ENCODE measurements at places on chromosomes 11 and 22. TPM values are rescaled to one million over a fixed set of nuclear protein-coding genes. Genes with fewer than 3 reads are reported as not detected.

The SYT9 gene
- total RNA-seq: 0.13 TPM

The SCN3B gene
- 0.56 TPM for total RNA-seq

The PKNOX2 gene
- total RNA-seq: 5.8 TPM

The PLCB3 gene
- 11.3 TPM for total RNA-seq

The KRTAP5-2 gene
- not detected for total RNA-seq

The KCNJ1 gene
- not detected for total RNA-seq

GRCh38 chr11:111448831-111449557, 63.2 kb downstream of the BTG4 start:
- DNase-seq: no peak

DNA sequence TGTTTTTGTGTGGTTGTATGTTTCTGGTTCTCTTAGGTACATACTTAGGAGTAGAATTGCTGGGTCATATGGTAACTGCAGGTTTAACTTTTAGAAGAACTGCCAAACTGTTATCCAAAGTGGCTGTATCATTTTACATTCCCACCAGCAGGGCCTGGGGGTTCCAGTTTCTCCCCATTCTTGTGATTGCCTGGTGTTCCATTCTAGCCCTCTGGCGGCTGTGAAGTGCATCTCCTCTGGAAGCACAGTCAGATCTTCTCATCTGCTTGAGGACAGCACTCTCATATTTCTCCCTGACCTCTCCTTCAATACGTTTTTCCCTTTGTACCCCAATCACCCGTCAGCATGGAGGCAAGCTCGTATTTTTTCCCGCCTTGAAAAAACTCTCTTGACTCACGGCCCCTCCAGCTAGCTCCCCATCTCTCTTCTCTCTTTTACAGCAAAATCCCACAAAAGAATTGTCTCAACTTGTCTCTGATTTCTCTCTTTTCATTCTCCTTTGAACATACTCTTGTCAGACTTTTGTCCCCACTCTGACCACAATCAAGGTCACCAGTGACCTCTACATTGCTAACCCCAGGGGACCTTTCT, 56.8 kb upstream of the THY1 start:
- DNase-seq: no peak

DNA sequence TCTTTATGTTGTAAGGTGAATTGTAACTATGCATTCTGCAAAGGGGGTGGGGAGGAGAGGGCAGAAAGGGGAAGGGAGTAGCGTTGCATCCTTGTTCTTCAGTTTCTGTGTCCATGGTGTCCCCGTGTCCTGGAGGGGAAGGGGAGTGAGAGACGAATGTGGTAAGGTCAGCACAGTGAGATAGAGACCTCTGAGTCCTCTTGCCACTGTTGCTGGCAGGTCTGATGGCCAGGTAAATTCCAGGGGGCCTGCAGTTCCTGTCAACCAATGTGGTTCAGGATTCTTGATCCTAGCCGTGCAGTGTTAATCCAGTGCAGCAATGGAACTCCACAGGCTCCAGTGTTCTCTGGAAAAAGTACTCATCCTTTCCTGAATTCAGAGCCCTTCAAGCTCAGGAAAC, 14.6 kb upstream of the ADSL start:
- DNase-seq: no peak

DNA sequence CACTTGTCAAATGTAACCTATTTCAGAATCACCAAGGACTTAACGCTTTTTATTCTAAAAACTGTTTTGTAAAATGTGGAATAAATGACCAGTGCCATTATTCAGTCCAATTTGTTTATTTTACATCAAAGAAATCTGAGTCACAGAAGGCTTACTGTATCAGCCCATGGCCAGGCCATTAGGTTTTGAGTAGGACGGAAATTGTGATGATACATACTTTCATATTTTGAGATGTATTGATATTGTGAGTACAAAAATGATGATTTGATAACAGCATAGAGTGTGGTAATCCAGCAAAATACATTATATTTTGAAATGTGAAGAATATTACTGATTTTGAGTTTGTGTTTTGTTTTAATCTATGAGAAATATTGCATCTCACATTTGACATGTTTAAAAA, 81.1 kb downstream of the PIWIL3 start:
- no peak for DNase-seq

GRCh38 chr11:3959903-3960265, 104.4 kb downstream of the STIM1 start:
- DNase-seq: no peak

DNA sequence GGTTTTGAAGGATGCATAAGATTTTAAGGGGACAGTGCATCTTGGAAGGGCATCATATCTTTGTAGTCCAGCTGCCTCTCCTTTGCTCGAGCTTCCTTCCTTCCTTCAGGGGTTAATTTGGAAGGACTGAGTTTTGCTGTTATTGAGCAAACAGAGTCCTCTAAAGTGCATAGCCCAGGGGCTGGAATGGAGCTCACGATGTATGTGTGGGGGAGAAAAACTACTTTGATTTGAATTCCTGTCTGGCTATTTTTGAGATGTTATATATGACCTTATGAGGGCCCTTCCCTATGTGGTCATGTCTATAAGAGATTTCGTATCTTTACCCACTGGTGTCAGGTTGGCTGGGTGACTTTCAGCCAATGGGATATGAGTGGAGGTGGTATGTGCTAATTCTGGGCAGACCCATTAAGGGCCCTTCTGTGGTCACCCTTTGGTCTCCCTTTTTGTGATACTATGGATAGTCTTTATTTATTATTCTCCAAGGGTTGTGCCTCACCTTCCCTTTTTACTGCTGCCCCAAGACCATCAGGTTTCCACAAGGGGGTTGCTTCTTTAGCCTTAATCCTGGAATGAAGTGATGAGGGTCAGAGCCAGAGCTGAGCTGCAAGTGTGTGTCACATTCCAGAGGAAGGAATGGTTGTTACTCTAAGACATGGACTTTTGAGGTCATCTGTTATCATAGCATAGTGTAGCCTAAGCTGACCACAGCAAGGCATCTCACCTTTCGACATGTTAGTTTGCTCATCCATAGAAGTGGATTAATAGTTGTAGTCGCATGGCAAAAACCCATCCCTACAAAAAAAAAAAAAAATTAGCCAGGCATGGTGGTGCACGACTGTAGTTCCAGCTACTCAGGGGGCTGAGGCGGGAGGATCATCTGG, 54.6 kb downstream of the LRRC74B start:
- no peak for DNase-seq

DNA sequence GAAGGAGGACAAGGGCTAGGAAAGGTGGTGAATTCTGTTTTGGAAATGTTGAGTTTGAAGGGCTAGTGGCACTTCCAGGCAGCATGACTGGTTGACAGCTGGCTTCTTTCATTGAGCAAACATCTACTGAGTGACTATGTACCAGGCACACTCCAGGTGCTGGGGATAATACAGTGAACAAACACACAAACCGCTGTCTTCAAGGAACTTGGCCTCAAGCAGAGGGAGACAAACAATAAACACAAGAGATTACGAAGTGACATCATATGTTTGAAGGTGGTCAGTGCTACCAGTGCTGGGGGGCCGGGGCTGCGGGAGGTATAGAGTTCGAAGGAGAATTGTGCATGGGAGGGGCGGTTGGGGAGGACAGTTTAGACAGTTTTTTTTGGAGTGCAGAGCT, 197.0 kb upstream of the SORL1-AS1 start:
- DNase-seq: no peak

DNA sequence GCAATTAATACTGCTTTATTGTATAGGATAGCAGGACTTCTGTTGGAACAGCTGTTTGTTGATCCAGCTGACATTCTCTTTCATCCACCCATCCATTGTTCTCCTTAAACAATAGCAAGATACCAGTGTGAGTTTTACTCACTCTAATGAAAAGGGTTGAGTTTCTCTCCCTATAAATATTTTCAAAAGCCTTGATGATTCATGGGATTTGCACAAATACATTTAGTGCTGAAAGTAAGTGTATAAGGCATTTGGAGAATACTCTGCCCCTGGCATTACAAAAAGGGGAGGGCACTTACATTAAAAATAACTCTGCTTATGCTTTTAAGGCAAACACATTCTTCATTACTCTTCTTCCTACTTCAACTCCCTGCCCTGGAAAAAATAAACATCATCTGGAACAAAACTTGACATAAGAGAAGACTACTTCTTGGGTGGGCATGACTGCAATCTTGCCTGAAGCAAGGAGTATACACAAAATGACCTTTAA, 634.9 kb downstream of the METTL15 start:
- no peak for DNase-seq

DNA sequence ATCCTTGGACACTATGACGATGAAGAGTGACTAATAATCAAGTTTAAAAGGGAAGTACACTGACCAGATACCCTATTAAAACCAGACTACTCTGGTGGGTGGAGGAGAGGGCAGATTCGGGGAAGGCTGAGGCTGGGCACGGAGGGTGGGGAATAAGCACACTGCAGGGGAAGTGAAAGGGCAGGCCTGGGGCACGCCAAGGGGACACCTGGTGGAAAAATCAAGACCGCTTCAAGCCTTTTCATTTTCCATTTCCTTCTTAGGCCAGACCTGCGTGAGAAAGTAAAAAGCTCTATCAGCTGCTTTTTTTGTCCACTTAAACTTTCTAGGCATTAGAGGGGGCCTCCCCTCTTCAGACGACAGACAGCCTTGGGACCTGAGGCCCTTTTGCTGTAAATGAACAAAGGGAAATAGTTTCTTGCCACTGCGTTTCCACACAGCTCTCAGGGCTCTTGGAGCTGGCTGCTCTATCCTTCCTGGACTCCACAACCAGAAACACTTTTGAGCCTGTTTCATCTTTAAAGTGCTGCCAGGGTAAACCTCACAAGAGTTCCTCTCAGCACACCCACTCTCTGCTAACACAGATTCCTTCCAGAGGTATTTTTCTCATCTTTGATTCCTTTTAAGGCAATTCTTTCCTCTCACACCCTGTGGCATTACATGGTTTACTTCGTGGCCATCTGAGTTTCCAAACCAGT, 25.0 kb upstream of the SERPIND1 start:
- no peak for DNase-seq

- DNase-seq: no peak
Observed at GRCh38 chr11:11448626-11449025, 95.6 kb upstream of the CSNK2A3 start.

GRCh38 chr11:75816561-75817239, 1.7 kb downstream of the UVRAG start:
- no peak for DNase-seq

- DNase-seq: no peak
Observed at GRCh38 chr11:108177570-108177969, 44.9 kb downstream of the NPAT start.

DNA sequence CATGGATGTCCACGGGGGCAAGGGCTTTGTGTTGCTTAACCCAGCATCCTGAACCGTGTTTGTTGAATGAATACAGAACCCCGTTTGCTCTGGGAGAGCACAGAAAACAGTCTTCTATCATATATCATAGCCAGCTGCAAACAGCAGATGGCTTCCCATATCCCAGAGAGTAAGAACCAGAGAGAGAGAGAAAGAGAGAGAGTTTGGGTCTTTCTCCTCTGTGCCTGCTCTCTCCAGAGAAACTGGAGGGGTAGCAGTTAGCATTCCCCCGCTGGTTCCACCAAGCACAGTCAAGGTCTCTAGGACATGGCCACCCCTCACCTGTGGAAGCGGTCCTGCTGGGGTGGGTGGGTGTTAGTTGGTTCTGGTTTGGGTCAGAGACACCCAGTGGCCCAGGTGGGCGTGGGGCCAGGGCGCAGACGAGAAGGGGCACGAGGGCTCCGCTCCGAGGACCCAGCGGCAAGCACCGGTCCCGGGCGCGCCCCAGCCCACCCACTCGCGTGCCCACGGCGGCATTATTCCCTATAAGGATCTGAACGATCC, 440 bp upstream of the TIMP3 start:
- DNase-seq: no peak

DNA sequence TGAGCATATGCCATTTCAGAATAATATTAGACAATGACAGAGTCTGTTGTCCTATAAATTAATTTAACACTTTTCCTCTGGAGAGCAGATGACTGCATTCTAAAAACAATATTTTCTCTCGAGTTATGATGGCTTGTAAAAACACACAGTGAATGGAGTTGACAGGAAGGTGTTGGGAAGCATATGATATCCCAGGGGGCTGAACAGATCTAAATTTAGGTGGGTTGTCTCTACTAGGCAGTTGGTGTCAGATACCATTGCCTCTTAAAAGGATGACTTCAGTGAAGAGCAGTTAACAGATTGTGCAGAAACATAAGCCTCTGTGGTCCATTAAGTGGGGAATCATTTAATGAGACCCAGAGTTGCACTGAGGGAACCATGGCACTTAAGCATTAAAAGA, 30.7 kb downstream of the SVIP start:
- no peak for DNase-seq

DNA sequence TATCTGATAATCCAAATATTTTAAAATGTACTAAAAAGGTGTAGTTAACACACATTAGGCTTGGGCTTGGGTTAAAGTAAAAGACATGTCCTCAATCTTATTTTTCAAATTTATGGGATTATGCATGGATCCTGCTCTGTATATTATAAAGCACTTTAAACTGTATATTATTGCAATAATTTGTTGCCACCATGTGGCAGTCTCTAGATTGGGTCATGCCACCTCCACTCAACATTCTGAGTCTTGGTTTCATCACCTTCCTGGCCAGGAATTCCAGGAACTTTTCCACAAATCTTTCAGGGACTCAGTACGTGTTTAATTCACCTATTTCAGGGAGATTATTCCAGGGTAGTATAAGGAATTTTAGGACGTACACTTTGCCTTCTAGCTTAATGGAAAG, 695.5 kb downstream of the FAM181B start:
- DNase-seq: no peak

- DNase-seq: peak; percentile 67
Observed at GRCh38 chr11:86218125-86219084, 26.1 kb upstream of the EED start.

GRCh38 chr11:44575288-44575672, 9.8 kb downstream of the CD82 start:
- DNase-seq: no peak

GRCh38 chr11:100932474-100933100, 197.0 kb downstream of the PGR start:
- no peak for DNase-seq

DNA sequence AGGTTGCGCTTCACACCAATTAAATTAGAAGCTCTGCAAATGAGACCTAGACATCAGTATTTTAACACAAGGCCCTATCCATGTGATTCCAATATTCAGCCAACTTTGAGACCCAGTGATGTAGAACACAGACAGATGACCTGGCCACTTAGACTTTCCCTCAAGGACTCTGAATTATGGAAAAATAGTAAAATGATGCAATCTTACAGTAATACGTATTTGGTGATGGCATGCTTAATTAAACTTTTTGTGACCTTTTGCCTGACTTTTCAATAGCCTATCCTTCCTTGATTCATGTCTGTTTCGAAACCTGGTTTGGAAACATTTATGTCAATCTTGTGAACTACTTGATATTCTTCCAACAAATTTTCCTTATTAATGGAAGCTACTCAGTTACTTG, 521.2 kb downstream of the KCNA4 start:
- DNase-seq: no peak

Data from Right ventricle myocardium superior (tissue), 1 donor.